LNCaP clone FGC (cell line): ENCODE measurements at places on chromosomes 7 and 10.

- no peak for DNase-seq
These were observed 89.9 kb downstream of the DNAJB6 start for GRCh38 chr7:157426463-157427301.

DNA sequence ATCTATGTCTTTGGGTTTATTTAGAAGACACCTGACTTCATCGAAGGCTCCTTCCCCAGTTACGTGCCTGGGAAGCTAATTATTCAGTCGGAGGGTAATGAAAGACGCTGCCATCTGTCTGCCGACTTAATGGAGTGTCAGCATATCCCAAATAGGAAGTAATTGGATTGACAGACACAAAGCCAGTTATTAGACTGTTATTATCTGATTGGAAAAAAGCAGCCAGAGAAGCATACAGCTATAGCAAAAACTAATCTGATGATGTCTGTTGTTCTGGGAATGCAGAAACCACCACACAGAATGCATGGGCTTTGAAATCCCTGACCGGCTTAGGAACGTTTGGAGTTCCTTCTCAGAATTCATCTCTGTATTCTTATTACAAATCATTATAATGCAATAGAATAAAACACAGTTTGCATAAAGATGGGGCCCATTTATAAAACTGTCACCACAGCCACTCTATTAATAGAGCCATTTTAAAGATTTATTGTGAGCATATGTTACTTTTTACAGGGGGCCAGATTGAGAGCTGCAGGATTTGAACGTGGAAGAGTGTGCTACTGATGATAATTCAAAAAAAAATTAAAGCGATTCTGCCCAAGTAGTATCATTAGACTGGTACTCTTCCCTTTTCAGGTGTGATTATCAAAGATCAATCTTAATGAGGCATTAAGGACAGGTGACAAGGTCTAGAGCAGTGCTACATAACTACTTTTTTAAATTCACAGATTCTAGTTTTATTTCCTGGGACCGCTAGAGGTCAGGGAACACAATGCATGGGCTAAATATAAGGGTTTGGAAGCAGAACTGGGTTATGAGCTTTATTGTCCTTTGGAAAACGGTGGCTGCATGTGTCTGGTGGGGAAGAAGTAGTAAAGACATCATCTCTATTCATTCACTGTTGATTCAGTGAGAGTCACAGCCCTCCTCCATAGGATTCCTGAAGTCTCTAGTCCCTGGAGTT, 330.1 kb upstream of the LRGUK start:
- DNase-seq = no peak

DNA sequence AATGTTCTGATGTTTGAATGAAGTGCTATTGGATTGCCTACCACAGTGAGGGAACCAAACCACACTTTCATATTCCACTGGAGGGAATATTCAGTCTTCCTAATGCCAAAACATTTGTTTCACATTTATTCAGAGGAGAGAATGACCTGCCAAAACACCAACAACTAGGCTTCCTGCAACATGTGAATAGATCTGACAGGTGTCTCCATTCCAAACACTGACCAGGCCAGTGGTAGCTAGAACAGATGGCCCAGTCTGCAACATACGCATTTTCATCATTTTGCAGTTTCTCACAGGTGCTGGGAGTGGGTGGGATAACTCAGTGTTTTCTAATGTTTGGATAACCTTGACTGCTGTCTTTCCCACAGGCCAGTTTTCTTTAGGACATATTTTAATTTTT, 110.0 kb downstream of the RELN start:
- DNase-seq = no peak

GRCh38 chr10:131944976-131945695, 36.6 kb downstream of the BNIP3 start:
- DNase-seq = no peak

DNA sequence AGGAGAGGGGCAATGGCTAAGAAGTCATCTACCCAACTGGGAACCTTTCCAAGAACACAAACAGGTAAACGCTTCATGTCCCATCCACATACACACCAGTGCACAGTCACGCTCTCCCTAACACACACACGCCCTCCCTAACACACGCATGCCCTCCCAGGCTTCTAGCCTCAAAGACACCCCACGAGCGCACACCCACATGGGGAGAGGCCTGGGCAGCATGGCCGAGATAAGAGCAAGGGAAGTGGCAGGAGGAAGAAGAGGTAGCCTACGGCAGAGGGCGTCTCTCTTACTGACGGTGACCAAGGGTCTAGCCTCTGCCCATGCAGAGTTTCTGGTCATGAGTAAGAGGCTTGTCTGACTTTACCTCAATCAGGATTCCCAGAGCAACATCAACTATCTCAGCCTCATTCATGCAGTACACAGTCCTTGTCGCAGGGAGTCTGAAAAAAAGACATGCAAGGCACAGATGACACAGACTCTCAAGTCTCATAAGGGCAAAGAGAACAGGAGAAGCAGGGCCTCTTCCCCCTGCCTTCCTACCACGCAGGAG, 3.1 kb downstream of the CYREN start:
- no peak for DNase-seq

DNA sequence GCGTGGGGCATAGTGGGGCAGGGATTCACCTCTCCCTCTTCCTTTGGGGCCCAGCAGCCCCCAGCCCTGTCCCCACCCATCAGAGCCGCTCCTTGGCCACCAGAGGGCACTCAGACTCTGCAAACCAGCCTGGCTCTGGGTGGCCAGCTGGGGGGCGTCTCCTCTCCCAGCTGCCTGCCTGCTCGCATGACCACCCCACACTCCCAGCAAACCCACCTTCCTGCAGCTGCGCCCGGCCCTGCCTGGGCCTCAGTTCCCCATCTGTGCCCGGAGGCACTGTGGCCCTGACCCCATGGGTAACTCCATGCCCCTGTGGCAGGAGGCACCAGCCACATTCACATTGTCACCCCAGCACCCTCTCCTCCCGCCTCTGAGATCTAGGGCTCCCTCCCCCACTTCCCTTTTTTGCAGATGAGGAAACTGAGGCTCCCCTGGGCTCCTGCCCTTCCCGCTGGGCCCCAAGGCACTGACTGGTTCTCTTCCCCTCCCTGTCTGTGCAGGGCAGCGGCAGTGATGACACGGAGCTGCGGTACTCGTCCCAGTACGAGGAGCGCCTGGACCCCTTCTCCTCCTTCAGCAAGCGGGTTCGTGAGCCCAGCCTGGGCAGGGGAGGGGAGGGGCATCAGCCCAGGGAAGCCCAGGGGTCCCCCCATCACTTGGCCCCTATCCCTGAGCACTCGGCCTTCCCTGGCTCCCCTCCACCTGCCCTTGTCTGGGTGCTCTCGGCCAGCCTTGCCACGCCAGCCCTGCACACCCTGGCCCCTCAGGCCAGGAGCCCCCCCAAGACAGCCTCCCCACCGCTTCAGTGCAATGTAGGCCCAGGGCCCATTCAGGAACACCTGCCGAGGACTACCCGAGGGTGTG, 6.9 kb upstream of the SH2B2 start:
- DNase-seq = no peak

GRCh38 chr7:37032258-37032601, 307.9 kb upstream of the AOAH start:
- no peak for DNase-seq
